ENCODE measurements at places on chromosomes 11 and 22. TPM values are rescaled to one million over a fixed set of nuclear protein-coding genes. Genes with fewer than 3 reads are reported as not detected.

Gene ADAMTS15
- total RNA-seq = 1.5 TPM

Gene NRXN2
- 4.9 TPM for total RNA-seq

Gene YAP1
- total RNA-seq = 110 TPM

Gene IGSF9B
- 0.87 TPM for total RNA-seq

Gene CHST1
- 10.9 TPM for total RNA-seq
